Activated T-cell treated with anti-CD3 and anti-CD28 coated beads, Interleukin-2, amount 50 U/mL, for 48 hours (primary cell): ENCODE measurements at places on chromosomes 16 and 17.

GRCh38 chr17:34131386-34131785 is 123.7 kb upstream of the CCL2 start:
- DNase-seq, result no peak

DNA sequence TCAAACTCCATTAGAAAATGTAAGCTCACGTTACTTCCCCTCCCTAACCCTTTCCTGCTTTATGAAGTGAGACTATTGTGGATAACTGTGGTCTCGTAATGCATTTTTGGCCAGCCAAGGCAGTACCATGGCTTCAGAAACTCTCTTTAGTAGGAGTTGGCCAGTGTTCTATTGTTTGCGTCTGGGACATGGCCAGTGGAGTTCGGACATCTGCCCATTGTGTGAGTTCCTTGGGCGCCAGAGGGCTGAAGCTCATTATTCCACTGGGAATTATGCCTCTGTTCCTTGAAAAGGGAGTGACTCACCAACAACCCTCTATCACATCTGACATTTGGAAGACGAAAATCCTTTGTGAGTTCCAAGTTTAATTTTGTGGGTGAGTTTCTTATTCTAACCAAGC is 319.5 kb upstream of the SOX9 start:
- DNase-seq, result no peak

- DNase-seq, result no peak
Observed at GRCh38 chr16:82384017-82384416, 214.0 kb upstream of the MPHOSPH6 start.

DNA sequence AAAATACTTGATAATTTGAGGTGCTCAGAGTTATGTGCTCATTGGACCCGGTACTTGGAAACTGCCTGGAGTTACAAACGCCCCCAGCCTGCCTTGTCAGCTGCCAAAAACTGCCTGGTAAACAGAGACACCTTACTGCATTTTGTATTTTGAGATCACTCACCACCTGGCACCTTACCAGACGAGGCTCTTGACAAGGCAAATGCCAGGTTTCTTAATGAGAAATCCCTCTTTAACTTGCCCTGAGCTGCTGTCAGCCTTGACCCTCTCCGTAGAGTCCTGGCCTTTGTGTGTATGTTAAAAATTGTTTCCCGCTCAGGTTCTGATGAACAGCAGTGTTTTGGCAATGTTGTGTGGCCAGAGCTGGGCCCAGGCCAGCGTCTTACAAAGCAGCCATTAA is 28.8 kb downstream of the SYT17 start:
- DNase-seq, result no peak

DNA sequence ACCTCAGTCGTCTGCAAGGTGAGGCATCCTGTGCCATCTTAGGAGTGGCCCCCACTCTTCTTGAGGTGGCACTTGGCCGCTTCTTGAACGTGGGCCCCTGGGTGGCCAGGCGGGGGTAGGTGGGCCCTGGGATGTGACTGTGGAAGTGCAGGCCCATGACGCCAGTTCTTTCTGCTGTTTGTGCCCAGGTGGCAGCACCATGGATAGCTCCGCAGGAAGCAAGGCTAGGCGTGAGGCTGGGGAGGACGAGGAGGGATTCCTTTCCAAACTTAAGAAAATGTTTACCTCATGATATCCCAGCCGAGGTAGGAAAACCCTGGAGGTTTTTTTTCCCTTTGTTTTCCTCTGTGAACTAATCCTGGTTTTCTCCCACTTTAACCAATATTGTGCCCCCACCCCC is 19.8 kb downstream of the NMRAL1 start:
- DNase-seq, result no peak

GRCh38 chr16:12613131-12613991 is 190.3 kb downstream of the CPPED1 start:
- peak; percentile 66 for DNase-seq

- no peak for DNase-seq
Observed at GRCh38 chr16:4904942-4905615, 31.9 kb downstream of the PPL start.

DNA sequence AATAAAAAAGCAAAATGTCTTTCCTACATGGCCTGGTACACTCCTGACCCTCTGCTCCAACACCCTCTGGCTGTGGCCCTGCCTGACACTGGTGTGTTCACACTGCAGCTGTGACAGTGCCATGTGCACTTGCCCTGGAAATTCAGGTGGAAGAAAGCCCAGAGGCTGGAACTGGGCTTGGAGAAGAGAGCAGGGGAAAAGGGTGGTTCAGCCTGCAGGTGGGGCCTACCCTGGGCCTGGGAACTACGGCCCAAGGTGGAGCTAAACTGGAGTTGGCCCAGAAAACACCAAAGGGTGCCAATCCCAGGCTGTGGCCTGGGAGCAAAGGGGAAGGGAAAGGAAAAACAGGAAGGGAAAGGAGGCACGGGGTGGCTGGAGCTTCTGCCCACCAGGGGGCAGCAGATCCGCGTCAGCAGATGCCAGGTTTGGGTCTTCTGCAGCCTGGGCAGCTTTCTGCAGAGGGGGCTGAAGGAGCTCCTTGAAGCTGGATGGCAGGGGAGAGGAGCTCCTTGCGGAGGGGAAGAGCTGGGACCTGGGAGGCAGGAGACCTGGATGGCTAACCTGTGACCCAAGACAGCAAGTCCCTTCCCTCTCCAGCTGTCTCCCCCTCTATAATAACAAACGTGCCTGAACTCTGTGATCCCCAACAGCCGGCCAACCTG is 15.4 kb upstream of the CTCF start:
- peak; percentile 84 for DNase-seq

- DNase-seq, result no peak
Observed at GRCh38 chr17:76732734-76733617, 4.2 kb downstream of the SRSF2 start.
